ENCODE measurements at places on chromosomes 12 and 14.
A peak's percentile ranks its signal among the peaks of the same experiment; 100 is the strongest.

GRCh38 chr12:54141431-54142113 is 47.2 kb downstream of the SMUG1 start:
- H3K27ac ChIP-seq, result peak overlapping the region; percentile 73
- no peaks in the 10 kb centered on the region for H3K27me3 ChIP-seq
- DNase-seq, result no peak

GRCh38 chr12:70002097-70002911 is 177.3 kb downstream of the MYRFL start:
- H3K4me1 ChIP-seq, result no peaks in the 10 kb centered on the region
- no peaks in the 10 kb centered on the region for H3K36me3 ChIP-seq
- no peak for DNase-seq
- no peak overlapping the region for H3K27ac ChIP-seq

GRCh38 chr12:105189293-105189692 is 46.7 kb downstream of the APPL2 start:
- H3K4me1 ChIP-seq, result no peaks in the 10 kb centered on the region
- H3K27ac ChIP-seq, result peak overlapping the region; percentile 3
- peaks cover 95% of the 10 kb centered on the region for H3K36me3 ChIP-seq
- H3K27me3 ChIP-seq, result no peaks in the 10 kb centered on the region

- peaks cover 2% of the 10 kb centered on the region for H3K4me1 ChIP-seq
- H3K36me3 ChIP-seq, result peaks cover 75% of the 10 kb centered on the region
- DNase-seq, result no peak
- H3K27me3 ChIP-seq, result no peaks in the 10 kb centered on the region
- H3K4me3 ChIP-seq, result no peak overlapping the region
- no peak overlapping the region for H3K27ac ChIP-seq
These were observed 22.2 kb downstream of the SFSWAP start for GRCh38 chr12:131732996-131733615.

DNA sequence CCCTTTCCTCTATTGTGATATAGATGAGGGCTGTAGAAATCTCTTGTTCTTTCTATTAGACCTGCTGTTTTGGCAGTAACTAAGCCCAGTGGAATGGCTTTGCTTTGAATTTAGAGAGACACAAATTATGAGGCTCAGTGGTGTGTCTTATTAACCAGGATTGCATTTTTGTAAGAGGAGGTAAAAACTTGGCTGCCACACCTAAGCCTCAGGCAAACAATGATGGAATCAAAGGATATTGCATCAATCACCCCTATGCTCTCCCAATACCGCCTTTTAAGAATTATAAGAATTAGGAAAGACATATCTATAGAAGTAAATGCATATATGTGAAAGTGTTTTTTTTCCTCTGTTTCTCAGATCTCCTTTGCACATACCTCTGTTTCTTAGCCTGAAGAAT is 63.3 kb downstream of the ACSS3 start:
- H3K4me1 ChIP-seq, result no peaks in the 10 kb centered on the region
- H3K4me3 ChIP-seq, result no peak overlapping the region
- no peaks in the 10 kb centered on the region for H3K27me3 ChIP-seq
- no peaks in the 10 kb centered on the region for H3K36me3 ChIP-seq

Data from gastrocnemius medialis (tissue), 4 donors.